ENCODE measurements at places on chromosomes 16 and 17.

- DNase-seq = no peak
Measured at GRCh38 chr17:57264776-57265175, 8.5 kb downstream of the MSI2 start.

DNA sequence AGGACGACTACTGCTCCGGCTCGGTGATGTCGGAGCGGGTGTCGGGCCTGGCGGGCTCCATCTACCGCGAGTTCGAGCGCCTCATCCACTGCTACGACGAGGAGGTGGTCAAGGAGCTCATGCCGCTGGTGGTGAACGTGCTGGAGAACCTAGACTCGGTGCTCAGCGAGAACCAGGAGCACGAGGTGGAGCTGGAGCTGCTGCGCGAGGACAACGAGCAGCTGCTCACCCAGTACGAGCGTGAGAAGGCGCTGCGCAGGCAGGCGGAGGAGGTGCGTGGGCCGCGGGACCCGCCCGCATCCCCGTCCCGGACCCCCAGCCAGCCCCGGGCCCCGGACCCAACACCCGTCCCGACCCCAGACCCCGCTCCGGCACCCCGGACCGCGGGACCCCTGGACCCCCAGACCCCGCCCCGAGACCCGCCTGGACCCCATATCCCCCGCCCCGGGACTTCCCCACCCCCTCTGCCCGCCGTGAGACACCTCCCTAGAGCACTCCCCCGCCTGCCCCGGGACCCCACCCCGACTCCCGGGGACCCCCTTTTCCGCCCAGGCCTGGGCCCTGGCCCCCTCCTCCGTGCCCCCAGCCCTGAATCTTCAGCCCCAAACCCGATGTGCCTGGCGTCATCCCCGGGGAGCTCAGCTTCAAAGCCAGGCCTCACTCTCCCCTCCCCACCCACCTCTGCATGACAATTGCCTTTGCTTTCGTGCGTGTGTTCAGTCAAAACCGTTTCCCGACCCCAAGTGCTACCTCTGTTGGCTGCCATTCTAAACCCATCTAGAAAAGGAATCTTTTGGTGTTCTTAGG is 594 bp downstream of the MAPK8IP3 start:
- DNase-seq = no peak

DNA sequence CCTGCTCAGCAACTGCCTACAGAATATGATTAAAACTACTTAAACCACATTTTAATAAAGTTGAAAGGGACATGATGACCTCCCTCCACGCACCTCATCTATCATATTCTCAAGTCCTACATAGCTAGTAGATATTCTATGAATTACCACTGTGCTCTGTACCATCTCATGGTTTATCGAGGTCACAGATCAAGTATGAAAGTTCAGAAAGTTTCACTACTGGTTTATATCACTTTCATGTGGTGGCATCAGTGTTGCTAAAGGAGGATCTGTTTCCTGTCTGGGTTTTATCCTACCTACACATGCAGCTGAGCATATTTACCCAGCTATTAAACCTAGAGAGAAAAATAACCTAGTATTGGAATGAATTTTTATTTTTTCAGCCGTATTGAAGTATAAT is 214.9 kb upstream of the MON1B start:
- DNase-seq = no peak

- no peak for DNase-seq
Measured at GRCh38 chr16:71297341-71297634, 8.1 kb upstream of the CMTR2 start.

DNA sequence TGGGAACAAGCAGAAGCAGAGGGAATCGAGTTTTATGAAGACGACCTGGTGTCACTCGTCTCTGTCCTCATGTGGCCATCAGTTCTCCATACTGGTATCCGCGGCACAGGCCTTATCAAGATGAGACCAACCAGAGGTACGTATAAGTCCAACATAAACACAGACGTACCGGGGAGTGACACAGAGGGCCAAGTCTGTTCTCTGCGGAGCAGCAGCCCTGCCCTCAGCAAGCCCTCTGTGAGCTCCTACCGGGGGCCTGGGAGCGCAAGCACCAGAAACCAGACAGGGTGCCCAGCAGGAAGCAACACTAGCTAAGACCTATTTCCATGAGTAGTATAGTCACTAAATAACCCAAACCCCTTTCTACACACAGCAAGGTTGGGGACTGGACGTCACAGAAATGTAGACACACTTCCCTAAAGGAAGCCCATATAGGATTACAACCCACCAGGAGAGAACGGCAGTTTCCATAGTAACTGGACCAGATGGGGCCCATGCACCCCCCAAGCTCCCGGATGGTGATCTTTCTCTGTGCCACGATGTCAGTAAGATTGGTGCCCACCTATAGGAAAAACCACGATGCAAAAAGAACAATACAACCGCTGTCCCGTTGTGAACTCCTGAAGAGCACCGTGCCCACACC is 911 bp downstream of the ARL16 start:
- DNase-seq = no peak

DNA sequence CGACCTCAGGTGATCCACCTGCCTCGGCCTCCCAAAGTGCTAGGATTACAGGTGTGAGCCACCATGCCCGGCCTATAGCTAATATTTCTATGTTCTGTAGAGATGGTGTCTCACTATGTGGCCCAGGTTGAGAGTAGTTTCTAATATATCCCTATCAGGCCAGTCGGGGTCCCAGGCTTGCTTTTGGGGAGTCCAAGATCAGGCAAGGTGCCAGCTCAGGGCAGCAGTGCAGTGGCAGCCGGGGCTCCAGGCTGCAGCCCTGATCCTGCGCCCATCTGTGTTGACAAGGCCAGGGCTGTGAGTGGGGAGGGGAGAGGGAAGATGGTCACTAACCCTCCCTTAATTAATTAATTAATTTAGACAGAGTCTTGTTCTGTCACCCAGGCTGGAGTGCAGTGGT is 77.6 kb upstream of the CDC42EP4 start:
- DNase-seq = no peak

DNA sequence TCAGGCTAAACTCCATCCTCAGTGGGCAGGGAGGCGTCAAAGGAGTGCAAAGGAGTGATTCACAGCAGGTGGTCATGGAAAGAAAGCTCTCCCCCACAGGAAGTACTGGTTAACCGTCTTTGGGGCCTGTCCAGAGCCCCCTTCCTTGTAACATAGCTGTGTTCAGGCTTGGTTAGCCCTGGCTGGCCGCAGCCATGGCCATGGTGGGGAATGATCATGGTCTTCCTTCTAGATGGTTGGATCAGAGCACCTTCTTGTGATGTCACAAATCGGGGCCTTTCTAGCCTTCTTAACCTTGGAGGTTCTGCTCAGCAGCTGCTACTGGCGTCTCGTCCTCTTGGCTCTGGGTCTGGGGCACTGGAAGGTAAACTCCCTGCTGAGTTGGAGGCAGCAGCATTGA is 15.8 kb downstream of the NKD1 start:
- no peak for DNase-seq

DNA sequence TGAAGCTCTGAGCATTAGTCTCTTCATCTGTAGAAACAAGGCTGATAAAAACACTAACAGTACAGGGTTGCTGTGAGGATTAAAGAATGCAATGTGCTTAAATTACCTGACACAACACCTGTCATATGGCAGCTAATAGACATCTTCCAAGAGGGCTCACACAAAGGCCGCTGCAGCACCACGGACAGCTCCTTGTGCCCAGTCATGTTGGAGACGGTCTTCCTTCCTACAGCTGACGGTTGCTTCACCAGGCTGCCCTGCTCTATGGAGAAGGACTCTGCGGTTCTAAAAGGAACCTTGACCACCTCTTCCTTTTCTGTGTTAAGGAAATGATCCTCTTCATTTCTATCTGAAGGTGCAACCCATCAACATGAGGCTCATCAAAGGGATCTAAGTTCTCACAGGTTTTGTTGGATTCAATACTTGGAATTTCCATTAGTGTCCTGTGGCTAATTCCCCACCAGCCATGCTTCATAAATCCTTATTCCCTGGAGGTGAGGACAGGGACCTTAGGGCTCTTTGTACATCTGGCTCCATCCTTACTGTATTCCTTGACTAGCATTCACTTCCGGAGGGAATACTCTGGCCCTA is 138.9 kb upstream of the CES5A start:
- no peak for DNase-seq

- no peak for DNase-seq
Measured at GRCh38 chr17:45013021-45013997, 38.1 kb downstream of the DCAKD start.

DNA sequence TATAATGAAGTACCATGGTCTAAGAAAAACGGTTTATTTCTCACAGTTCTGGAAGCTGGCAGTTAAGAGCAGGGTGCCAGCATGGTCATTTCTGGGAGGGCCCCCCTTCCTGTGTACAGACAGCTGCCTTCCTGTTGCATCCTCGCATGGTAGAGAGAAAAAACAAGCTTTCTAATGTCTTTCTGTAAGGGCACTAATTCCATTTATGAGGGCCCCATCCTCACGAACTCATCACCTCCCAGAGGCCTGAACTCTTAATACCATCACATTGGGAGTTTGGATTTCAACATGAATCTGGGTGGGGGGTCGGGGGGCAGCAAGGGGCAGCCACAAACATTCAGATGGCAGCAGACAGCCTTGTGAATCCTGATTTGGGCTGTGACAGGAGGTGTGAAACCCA is 149.7 kb downstream of the CCDC182 start:
- no peak for DNase-seq

DNA sequence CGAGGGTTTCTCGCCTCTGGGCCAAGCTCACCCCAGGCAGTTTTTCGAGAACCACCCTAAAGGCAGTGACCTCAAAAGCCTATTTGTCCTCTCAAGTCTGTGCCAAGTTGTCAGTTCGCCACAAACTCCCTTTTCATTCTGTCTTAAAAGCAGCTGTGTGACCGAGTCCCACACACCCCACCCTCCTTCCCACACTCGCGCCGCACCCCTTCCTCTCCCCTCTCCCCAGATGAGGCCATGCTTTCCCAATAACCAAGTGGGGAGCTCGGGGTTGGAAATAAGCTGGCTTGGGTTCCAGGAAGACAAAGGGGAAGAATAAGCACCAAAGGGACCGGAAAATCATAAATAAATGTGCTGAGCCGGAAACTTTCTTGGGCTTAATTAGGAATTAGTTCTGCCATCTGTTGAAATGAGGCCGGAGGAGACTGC is 36.7 kb downstream of the GRIN2C start:
- DNase-seq = no peak

- no peak for DNase-seq
Measured at GRCh38 chr17:50691550-50692447, 15.9 kb downstream of the ANKRD40 start.

DNA sequence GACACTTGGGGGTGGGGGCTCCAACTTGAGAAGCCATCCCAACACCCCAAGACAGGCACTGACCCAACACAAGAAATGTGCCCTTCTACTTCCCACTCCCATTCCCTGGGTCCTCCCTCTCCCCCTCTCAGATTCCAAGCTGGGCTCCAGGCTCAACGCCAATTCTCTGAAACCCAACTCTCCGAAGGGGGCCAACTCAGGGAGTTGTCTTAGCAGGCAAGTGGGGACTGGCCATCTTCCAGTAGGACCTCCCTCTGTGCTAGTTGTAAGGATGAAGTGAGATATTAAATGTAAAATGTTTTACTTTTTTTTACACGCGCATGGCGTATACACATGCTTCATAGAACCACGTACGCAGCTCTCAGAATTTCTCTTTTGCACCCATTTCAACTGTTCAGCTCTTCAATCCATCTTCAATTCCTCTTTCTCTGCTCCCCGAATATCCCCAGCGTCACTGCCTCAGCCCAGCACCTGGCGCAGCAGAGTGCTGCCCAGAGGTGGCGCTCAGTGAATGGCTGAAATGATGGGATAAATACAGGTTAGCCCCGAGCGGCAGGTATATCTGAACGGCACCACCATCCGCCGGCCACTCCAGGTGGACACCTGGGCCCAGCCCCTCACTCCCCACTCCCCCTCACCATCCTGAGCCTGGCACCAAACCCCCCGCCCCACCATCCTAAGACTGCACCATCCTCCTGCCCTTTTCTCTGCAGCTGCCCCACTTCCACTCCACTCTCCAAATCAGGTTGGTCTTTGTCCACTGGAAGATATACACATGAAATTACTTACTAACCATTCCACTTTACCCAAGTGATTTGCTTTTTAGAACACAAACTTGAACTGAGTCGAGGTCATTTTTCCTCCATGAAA is 43.9 kb upstream of the TNRC6C start:
- peak; percentile 66 for DNase-seq

- no peak for DNase-seq
Measured at GRCh38 chr17:38355251-38355650, 3.6 kb downstream of the SOCS7 start.

GRCh38 chr16:46962629-46963028 is 10.8 kb downstream of the DNAJA2 start:
- no peak for DNase-seq

DNA sequence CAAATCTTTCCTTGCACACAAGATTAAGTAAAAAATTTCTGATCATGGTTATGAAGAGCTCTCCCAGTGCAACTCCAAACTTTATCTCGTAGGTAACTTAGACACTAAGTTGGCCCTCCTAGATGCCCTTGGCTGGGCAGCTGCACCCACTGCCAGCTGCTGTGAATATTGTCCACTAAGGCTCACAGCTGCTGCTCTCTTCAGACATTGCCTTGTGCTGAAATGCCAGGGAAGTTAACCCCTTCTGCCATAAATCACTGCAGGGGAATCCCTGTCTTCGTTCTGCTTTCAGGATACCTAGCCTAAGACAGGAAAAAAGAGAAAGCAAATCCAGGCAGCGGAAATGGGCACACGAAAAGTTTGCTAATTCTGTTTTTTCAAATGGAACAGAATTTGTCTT is 106.4 kb downstream of the IRX5 start:
- DNase-seq = no peak

GRCh38 chr17:57187391-57187790 is 68.9 kb upstream of the MSI2 start:
- no peak for DNase-seq

DNA sequence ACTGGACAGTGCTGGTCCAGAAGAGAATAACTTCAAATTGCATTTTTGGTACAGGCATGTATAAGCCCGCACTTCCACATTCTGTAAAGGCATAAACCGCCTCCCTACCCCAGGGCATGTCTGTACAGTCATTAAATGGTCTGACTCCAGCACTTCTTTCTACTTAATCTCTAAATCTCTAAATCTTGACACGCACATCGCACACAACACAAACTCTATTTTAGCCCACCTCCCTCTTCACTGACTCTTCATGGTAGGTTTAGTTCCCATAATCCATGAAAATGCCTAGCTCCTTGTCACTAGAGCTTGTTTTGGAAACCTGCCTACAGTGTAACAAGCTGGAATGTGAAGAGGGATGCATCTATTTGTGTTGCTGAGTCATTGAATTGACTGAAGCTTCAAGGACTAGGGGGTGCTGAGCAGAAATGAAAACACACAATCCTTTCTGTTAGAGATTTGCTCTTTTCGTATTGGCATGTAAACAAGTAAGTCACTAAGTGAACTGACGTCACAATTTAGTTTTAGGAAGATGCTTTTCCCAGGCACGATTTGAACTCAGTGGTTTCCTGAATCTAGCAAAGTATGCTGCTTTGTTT is 1.6 kb upstream of the DUSP14 start:
- DNase-seq = peak; percentile 39

GRCh38 chr17:64128787-64129514 is 993 bp downstream of the ERN1 start:
- no peak for DNase-seq

GRCh38 chr17:50443505-50443974 is 17.5 kb downstream of the ACSF2 start:
- no peak for DNase-seq

All from NCI-H1105 (cell line).